ENCODE measurements at places on chromosomes 1 and 21.

DNA sequence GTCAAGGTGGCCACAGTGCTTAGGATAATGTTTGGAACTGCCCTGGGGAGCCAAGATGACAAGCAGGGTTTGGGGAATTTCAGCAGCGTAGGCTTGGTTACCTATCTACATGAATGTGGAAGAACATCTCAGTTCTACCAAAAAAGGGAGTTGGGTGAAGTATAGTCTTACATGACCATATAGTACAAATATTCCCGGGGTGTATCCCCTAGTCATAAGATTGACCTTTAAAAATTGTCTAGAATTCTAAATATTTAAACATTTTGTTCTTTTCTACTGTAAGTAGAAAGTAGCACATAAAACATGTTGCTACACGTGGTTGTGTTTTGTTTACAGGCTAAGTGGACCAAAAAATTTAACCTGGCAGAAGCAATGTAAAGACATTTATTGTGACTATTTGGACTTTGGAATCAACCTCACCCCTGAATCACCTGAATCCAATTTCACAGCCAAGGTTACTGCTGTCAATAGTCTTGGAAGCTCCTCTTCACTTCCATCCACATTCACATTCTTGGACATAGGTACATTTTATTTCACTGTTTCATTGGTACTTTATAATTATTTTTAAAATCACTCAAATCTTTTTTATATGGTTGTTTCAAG is 20.3 kb downstream of the IL12RB2 start:
- DNase-seq = no peak

DNA sequence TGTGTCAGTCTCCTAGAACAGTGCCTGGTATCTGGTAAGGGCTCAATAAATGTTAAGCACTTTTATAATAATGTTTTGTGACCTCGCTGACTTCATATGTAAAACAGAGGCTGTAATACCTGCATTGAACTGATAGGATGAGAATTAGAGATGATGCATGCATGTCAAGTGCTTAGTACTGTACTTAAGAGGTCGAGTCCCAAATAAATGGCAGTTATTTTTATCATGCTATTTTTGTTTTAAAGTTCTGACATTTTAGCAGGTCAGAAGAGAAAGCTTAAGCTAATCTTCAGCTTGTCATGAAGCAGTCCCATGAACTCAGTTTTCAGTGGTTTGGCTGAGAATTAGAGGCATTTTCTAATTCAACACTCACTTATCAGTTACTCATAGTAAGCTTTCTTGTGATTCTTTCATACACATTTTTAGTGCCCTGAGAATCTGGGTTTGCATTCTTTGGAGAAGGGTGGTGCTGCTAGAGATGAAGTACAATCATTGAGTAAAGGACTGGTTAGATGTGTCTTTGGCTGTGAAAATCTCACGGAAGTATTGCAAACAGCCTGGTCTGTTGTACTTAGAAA is 75.7 kb upstream of the RAVER2 start:
- DNase-seq = no peak

GRCh38 chr1:167676205-167676915 is 45.4 kb upstream of the MPZL1 start:
- DNase-seq = peak; percentile 5

DNA sequence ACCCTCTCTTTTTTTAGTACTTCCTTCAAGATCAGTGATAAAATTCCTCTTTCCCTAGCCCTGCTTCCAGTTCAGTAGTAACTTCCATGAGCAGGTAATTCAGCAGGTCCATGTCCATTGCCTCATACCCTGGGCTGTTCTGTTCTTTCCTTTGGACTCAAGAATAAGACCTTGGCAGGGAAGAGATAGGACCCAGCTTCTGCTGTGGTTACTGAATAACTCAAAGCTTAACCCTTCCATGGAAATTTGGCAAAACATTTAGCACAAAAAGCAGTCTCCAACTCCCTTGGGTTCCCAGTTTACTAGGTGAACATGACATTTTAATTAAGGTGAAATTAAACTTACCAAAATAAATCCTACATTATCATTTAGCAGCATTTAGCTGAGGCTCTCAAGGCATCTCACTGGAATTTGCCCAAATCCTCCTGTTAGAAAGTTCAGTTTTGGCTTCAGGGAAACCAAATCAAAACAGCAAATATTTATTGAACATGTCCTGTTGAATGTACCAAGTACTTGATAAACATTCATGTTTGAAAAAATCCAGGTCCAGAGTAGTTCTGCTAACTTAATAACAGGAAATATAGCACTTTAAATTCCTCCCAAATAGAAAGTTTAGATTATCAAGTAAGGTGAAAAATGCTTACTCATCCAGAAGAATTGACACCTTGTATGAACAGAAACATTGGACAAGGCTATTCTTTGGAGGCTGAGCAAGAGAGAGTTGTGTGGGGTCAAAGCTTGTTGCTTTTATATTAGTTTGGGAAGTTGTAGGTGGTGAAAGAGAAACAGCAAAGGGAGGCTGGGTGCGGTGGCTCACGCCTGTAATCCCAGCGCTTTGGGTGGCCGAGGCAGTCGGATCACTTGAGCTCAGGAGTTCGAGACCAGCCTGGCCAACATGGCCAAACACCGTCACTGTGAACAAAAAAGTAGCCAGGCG is 8.4 kb upstream of the SERPINC1 start:
- no peak for DNase-seq

DNA sequence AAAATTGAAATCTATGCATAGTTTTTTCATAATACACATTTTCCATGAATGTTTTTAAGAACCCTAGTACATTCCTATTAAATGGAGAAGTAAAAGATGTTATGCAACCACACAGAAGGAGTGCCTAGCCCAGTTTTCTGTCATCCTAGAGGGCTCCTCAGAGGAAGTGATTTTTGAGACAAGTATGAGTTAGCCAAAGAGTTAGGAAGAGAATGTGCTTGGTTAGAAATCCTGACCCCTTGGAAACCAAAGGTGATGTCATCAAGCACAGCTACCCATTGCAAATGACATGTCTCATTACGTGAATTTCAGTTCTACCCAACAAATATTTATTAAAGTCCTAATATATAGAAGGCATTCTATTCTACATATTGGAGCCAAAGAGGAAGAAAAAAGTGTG is 88.9 kb upstream of the TNFSF4 start:
- no peak for DNase-seq

- DNase-seq = no peak
These were observed 656.9 kb downstream of the KCNT2 start for GRCh38 chr1:195951313-195951712.

- DNase-seq = no peak
These were observed 296.0 kb downstream of the HHAT start for GRCh38 chr1:210624722-210625121.

- DNase-seq = no peak
These were observed 57.0 kb downstream of the PTP4A2 start for GRCh38 chr1:31880957-31881687.

DNA sequence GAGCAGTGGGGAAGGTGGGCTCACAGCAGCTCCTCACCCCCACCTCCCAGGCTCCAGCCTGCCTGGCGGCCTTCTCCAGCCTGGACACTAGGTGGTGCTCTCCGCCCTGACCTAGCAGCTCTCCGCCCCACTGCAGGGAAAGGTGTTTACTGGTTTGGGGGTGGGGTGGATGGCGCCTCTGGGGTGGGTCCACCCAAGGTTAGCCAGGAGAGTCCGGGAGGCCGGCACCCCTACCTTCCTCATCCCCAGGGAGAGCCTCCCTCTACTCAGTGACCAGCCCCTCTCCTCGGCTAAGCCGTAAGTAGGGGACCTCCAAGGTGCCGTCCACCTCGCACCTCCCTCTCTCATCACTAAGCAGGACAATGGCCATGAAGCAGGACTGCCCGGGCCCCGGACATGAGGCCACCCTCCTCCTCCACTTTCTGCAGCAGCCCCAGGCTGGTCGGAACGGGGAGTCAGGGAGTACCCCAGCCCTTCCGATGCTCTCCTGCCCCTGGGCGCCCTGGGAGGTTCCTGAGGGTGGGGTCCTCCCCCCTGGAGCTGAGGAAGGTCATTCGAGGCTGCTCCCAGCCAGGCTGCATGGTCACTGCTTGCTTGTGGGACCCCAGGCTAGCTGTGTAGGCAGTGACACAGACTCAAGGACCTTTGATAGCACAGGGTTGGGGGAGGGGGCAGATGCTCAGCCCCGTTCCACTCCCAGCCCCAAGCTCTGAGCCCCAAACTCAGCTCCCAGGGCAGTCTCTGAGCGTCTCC is 101.4 kb upstream of the VAMP3 start:
- peak; percentile 65 for DNase-seq

DNA sequence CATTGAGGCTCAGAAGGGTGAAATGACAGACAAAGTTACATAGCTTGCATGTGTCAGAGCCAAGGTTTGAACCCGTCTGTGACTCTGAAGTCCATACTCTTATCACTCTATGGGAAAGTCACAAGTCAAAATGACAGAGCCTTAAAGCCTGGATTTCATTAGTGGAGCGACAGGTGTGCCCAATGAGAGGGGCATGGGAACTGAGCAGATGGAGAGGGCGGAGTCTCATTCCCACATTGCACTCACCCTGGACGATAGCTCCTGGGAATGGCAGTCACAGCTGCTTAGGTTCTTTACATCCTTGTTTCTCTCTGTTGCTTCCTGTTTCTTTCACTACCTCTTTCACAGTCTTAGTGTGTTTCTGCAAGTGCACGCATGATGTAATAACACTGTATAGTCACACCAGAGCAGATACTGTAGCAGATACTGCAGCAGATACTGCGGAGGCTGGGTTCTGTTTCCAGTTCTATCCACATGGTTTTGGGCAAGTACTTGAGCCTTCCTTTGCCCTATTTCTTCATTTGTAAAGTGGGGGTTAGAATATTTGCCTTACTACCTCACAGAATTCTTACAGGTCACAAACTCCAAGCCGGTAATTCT is 127.2 kb downstream of the ZSCAN20 start:
- DNase-seq = peak; percentile 9

DNA sequence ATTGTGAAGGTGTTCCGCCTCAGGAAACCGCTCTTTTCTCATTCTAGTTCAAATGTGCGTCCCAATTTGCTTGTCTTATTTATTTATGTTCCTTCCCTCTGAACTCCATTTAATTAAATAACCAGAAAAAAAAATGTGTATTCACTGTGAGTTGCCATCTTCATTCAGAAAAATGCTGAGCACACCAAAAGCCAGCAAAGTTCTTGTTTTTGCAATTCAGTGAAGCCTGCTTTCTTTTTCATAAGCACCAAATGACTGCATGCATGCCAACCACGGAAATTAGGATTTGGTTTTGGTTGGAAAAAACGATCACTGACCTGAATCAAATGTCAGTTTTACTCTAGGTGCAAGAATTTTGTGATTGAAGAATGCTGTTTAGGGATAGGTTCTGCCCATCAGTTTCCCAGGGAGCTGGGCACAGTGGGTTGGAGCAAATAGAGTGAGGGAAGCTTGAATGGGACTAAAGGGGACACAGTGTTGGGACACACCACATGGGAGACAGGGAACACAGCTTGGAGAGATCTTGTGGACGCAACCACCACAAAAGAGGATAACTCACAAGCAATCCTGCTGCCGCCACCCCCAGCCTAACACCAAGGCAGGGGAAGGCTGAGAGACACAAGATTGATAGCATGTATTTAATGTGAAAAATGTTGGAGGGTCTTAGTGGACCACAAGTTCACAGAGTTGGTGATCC is 183.4 kb upstream of the GALNT2 start:
- DNase-seq = no peak

GRCh38 chr1:53587252-53587988 is 128.2 kb downstream of the DMRTB1 start:
- no peak for DNase-seq

DNA sequence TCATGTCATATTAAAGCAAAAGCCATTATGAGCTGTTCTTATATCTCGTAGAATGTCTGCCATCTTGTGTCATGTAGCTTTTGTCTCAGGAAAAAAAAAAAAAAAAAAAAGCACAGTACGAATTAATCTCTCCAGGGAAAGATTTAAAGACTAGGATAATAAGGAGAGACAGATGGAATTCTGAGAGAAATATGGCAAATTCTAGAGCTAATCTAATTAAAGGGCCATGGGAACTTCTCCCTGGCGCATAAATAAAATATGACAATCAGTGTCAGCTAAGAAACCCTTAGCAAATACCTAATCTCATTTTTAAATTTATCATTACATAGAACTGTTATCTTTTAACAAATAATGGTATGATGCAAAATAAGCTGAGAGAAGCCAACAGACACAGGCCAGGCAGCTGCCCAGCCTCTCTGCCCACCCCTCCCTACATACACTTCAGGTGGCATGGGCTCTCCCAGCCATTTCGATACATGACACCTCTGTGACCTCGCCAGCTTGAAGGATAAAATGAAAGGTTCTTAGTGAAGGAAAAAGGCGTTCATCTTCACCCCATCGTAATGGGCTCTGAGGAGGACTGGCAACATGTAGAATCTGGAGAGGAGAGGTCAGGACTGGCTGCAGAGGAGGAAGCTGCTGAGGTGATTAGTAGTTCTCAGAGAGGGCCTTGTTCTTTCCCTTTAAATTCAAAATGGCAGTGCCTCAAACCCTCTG is 39.8 kb downstream of the DISC1 start:
- no peak for DNase-seq

DNA sequence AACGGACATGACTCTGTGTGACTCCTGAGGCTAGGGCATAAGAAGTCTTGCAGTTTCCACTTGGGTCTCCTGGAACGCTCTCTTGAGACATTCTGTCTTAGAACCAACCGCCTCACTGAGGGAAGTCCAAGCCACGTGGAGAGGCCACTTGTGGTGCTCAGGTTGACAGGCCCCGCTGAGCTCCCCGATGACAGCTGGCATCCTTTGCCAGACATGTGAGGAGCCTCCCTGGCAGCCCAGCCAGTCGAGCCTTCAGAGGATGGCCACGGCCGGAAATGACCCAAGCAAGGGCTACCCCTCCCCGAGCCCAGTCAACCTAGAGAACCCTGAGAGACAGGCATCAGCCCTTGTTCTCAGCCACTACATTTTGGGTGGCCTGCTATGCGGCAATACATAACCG is 20.7 kb downstream of the PLEKHA6 start:
- DNase-seq = no peak

DNA sequence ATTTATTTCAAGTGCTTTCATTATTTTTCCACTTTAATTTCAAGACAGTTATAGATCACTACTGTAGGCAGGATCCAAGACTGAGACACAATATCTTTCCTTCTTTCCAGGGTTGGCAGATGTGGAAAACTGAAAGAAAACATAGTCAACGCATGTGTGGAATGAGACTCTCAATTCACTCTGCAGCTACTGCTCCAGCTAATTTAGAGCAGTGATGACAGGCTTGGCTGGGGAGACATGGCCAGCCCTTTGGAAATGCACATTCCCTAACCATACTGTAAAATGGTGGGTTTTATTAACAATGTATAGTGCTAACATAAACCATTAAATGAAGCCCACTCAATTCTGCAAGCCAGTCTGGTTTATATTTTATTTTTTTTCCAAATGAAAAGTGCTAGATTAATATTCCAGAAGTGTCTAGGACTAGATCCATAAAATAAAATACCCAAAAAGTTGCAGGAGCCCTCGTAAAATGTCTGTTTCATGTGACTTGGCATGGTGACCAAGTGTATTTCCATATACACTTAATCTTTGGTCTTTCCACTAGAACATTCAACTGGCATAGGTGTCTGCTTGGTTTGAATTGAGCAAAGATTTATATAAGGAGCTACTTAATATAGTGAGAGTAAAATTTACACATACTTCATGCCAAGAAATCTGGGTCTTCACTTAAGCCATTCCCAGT is 32.9 kb downstream of the COL11A1 start:
- DNase-seq = no peak

GRCh38 chr1:56295949-56296929 is 283.1 kb downstream of the PLPP3 start:
- DNase-seq = no peak

Measured in NCI-H1092 treated with DMSO at 0.1 percent for 48 hours (cell line).